A549 treated with DMSO at 1 μM for 4 hours (cell line): ENCODE measurements at places on chromosomes 7 and 10. TPM values are rescaled to one million over a fixed set of nuclear protein-coding genes. Genes with fewer than 3 reads are reported as not detected.

The SFTPA1 gene
- total RNA-seq: not detected in 5 replicates

The GPR146 gene
- total RNA-seq: 2.0 to 2.3 TPM (median 2.1 TPM) in 5 replicates

The ZDHHC16 gene
- 44.6 to 56.7 TPM (median 50.7 TPM) in 5 replicates for total RNA-seq

The KCP gene
- 0.08 to 0.31 TPM (median 0.17 TPM) in 5 replicates for total RNA-seq

The BTBD16 gene
- total RNA-seq: 0.44 to 1.5 TPM (median 0.59 TPM) in 5 replicates
